ENCODE measurements at places on chromosomes 3 and 15.

- no peak for DNase-seq
These were observed 648.6 kb upstream of the ZNF385D start for GRCh38 chr3:22399566-22399965.

DNA sequence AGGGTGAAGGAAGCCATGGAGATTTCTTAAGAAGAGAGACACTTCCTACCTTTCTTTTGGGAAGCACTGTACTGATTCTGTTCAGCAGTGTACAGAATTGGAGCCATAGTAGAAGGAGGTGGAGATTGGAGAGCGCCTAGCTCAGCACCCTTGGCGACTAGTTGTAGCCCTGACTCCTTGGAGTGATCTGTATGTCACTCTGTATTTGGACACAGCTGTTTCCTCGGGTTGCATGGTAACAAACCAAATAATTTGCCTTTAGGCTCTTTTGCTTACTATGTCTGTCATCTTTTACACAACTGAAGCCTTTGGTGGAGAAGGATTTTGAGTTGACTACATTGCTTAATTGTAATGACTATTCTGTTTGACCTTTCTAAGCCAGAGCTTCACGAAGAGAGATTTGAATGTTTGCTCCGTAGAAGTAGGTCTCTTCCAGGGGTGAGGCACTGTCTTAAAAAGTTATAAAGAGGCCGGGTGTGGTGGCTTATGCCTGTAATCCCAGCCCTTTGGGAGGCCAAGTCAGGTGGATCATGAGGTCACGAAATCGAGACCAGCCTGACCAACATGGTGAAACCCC is 77.1 kb downstream of the AKAP13 start:
- no peak for DNase-seq

- no peak for DNase-seq
These were observed 1.7 kb upstream of the PPARG start for GRCh38 chr3:12286927-12287726.

DNA sequence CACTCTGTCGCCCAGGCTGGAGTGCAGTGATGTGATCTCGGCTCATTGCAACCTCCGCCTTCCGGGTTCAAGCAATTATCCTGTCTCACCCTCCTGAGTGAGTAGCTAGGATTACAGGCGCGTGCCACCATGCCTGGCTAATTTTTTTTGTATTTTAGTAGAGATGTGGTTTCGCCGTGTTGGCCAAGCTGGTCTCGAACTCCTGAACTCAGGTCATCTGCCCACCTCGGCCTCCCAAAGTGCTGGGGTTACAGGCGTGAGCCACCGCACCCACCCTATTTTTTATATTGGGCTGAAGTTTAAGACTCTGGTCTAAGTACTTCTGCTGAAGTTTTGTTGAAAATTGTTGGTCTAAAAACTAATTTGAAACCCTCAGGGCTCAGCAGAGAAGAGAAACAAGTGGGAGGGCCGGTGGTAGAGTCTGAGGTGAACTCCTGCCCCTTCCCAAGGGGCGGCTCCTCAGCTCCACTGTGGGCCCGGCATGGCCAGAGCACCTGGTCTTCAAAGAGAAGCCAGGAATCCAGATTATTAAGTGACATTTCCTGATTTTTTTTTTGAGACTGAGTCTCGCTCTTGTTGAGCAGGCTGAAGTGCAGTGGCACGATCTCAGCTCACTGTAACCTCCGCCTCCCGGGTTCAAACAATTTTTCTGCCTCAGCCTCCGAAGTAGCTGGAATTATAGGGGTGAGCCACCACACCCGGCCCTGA is 4.0 kb downstream of the HDAC11 start:
- DNase-seq: no peak

DNA sequence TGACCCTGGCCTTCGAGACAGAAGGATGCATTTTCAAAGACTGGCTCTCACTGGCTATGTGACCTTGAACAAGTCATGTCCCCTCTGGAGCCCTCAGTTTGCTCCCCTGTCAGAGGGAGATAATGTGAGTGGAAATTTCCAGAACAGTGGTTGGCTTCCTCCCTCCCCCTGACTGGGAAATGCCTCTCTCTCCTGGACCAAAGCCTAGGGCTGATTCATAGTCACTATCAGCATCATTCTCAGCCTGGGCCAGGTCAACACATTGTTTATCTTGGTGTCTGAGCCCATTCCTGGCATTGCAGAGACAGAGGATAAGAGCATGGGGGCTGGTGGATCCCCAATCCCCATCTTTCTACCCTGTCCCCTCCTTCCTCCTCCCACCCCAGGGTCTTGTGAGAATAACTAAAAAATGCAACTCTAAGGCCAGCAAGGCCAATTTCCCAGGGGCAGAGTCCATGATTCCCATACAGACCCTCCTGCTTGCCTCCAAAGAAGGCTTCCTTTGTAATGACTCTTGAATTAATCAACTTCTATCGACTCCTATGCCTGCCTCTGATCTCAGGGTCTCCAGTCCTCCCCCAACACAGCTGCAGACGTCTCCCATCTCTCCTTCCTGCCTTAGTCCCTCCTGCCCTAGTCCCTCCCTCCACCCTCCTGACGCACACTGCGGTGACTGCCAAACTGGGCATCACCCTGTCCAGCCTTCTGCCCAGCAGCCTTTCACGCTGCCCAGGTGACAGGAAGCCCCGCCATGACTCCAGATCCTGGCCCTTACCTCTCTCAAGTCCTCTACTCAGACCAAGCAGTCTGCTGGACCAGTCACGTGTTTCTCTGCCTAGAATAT is 35.4 kb upstream of the CORO2B start:
- DNase-seq: no peak

DNA sequence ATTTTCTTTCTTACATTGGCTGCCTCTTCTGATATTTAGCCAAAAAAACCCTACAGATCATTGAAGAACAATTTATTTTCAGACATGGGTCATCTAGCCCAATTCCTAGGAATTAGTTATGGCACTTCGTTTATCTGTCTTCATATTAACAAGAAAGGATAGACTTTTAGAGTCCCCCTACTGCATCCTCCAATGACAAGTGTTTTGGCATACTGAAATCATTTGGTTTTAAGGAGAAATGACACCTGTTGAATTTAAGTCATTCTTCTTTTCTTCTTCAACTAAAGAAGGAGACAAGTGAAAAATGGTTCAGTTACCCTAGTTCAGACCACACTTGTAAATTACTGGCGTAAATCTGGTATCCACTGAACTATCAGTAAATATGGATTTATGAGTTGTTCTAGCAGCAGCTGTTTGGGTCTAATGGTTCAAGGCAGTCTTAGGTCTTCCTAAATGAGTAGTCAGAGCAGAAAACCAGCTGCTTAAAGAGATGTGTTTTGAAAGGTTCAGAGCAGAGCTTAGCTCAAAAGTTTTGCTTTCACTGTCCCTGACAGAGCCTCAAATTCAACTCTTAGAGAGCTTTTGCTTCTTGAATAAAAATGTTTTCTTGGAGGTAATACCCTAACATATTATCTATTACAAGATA is 5.6 kb downstream of the VGLL3 start:
- no peak for DNase-seq

DNA sequence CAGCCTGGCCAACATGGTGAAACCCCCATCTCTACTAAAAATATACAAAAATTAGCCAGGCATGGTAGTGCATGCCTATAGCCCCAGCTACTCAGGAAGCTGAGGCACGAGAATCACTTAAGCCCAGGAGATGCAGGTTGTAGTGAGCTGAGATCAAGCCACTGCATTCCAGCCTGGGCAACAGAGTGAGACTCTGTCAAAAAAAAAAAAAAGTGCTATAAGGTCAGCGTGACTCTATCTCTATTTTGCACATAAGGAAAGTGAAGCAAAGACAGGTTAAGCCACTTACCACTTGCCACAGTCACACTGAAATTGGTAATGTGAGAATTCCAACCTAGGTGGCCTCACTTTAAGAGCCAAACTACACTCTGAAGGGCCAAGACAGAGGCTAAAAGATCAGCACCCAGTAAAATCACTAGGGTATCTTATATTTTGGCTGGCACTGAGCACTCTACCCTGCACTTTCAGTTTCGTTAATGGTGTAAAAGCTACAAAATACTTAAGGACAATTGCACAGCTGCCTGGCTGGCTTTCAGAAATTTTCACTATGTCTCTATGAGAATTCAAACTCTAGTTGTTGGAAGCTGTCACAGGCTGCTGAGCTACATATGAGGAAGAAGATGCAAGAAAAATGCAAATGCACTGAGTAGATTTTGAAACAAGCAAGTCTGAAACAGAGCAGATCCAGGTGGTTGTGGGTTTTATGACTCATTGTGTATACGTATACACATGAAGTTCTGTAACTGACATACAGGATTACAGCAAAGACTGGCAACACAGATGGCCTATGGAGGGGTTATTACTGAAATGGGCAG is 32.7 kb downstream of the TRANK1 start:
- no peak for DNase-seq

- no peak for DNase-seq
These were observed 30.6 kb upstream of the CERS3 start for GRCh38 chr15:100559330-100559729.

DNA sequence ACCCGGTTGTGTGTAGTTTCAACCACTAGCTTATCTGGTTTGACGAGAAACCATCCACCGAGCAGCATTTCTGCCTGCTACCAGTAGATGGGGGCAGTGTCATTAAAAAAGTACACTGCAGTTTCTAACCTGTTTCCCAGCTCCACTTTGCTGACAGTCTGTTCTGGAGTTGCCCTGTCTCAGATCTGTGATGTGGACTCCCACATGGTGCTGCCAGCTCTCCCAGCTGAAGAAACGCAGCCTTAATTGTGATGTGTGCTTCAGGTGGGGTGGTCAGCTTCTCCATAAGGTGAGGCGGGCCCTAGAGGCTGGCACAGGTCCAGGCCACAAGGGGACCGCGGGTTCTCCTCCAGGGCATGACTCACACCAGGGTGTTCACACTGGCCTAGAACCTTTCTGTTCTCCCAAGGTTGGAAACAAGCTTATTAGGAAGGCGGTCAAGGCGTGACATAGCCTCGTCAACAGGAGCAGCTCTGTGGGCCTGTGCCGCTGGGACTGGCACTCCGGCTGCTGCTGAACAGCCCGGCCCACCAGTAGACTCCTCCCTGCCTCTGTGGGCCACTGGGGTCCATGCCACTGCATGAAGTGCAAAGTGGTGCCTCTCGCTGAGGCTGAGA is 2.9 kb upstream of the FAM43A start:
- DNase-seq: peak; percentile 95

GRCh38 chr3:4163011-4163410 is 140.2 kb upstream of the SETMAR start:
- no peak for DNase-seq

GRCh38 chr15:81258455-81258854 is 61.8 kb downstream of the IL16 start:
- no peak for DNase-seq

DNA sequence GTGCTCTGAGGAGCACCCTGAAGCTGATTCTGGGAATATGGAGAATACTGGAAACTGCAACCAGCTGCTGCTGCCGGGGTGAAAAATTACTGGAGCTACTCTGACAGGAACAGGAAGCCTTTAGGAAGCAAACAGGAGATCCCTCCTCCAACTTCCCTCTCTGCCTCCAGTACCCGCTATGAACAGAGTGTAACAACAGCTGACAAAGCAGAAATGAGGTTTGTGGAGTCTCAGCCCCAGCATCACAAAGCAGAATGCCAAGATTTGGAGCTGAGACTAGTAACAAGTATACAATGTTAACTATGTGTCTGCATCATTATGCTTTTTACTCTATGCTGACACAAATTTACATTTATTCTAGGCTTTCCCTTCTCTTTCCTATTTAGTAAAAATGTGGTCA is 22.7 kb upstream of the PIAS1 start:
- DNase-seq: no peak

GRCh38 chr15:67472957-67473356 is 48.0 kb upstream of the C15orf61 start:
- no peak for DNase-seq
